ENCODE measurements at places on chromosomes 13 and 19. TPM values are rescaled to one million over a fixed set of nuclear protein-coding genes. Genes with fewer than 3 reads are reported as not detected.

- H3K4me3 ChIP-seq, result no peak overlapping the region
- peaks cover 5% of the 10 kb centered on the region for H3K27me3 ChIP-seq
- DNase-seq, result peak; percentile 20
- H3K4me1 ChIP-seq, result no peaks in the 10 kb centered on the region
- H3K36me3 ChIP-seq, result no peaks in the 10 kb centered on the region
Measured at GRCh38 chr19:43438291-43439031, 23.8 kb downstream of the TEX101 start.

- no peak overlapping the region for H3K27ac ChIP-seq
- H3K36me3 ChIP-seq, result no peaks in the 10 kb centered on the region
- DNase-seq, result no peak
- no peak overlapping the region for H3K4me3 ChIP-seq
- no peaks in the 10 kb centered on the region for H3K4me1 ChIP-seq
Measured at GRCh38 chr13:98072476-98072875, 70.4 kb upstream of the FARP1 start.

Gene RCBTB2
- 18.5 TPM for total RNA-seq

DNA sequence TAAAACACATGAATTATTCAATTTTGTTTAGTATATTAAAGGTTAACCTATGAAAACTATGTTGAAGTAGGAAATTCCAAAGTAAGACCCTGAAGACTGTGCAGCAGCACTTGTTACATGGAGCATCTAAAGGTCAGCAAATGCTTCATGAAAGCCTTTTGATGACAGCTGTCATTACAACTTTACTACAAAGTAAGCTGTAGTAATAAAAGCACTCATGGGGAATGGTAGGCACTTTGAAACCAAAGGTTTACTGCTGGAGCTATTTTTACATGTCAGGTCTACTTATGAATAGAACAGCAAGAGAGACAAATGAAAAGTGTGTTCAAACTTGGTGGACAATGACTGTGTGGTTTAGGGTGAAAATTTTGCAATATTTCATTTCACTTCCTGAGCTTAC is 672.5 kb upstream of the PCDH20 start:
- no peak for DNase-seq
- no peaks in the 10 kb centered on the region for H3K27me3 ChIP-seq
- no peak overlapping the region for H3K27ac ChIP-seq

DNA sequence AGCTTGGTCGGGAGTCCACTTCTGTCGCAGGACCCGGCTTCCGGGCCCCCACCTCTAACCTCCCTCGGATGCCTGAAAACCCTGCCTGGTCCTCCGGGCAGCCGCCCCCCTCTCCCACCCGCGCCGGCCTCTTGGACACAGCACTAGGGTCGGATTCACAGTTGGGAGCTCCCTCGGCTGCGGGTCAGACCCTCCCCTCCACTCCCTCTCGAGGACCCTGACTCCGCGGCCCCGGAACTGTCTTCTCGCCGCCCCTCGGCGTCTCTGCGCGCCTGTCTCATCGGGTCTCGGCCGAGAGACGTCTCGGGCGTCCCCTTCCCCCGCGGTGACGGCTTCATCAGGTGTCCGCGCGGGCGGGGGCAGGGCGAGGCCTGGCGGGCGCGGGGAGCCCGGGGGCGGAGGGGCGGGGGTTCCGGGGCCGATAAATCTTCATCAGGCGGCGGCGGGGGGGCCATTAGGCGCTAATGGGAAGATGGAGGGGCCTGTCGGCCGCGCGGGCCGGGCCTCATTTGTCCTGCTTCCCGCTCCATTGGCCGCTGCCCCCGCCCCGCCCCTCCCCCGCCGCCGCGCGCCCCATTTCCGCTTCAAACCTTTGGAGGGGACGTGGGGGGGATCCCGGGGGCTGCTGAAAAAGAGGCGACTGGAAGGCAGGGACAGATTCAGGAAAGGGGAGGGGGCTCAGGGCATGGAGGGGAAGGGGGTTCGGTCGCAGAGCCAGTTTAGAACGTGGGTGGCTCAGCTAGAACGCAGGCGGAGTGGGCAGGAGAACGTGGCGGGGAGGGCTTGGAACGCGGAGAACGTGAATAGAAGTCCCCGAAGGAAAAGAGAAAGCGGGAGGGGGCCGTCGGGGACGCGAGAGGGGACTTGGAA is 11.8 kb upstream of the ERFL start:
- H3K27me3 ChIP-seq, result peaks cover 57% of the 10 kb centered on the region
- peaks cover 3% of the 10 kb centered on the region for H3K4me1 ChIP-seq
- no peak overlapping the region for H3K27ac ChIP-seq
- peak overlapping the region; percentile 52 for H3K4me3 ChIP-seq

Gene ZNF576
- 10.3 TPM for total RNA-seq

DNA sequence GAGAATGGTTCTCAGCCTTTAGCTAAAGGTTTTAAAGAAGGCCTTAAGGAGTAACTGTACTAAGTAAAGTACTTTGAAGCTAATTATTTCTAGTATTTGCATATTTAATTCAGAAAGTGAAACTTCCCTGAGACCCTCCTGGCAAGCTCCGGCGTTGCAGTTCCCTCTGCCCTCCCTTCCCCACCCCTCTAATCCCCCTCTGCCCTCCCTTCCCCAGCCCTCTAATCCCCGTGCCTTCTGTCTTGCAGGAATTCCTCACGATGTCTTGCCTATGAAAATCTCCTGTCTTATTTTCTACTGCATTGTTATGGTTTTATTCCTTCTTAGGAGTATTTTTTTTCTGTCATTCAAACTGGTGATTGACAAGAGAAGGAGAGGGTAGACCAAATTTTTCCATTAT is 236.9 kb downstream of the COL4A1 start:
- no peaks in the 10 kb centered on the region for H3K27me3 ChIP-seq
- no peaks in the 10 kb centered on the region for H3K36me3 ChIP-seq
- no peak overlapping the region for H3K4me3 ChIP-seq
- DNase-seq, result no peak
- H3K4me1 ChIP-seq, result no peaks in the 10 kb centered on the region
- no peak overlapping the region for H3K27ac ChIP-seq

Gene MYPOP
- 14.8 TPM for total RNA-seq

DNA sequence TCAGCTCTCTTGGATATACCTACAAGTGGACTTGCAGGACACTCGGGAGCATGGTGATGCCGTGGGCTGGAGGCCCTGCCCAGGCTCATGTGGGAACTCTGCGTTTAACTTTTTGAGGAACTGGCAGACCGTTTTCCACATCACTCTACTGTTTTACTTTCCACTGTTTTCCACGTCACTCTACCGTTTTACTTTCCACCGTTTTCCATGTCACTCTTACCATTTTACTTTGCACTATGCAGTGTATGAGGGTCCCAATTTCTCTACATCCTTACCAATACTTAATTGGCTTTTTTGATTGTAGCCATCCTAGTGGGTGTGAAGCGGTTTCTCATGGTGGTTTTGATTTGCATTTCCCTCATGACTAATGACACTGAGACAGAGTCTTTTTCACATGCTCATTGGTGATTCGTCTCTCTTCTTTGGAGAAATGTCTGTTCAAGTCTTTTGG is 40.5 kb downstream of the GATAD2A start:
- H3K27me3 ChIP-seq, result no peaks in the 10 kb centered on the region
- peaks cover 30% of the 10 kb centered on the region for H3K4me1 ChIP-seq
- DNase-seq, result no peak
- H3K4me3 ChIP-seq, result no peak overlapping the region

GRCh38 chr13:108919036-108919907 is 289.9 kb downstream of the MYO16 start:
- H3K36me3 ChIP-seq, result no peaks in the 10 kb centered on the region
- no peaks in the 10 kb centered on the region for H3K27me3 ChIP-seq
- H3K4me1 ChIP-seq, result no peaks in the 10 kb centered on the region
- H3K27ac ChIP-seq, result no peak overlapping the region
- no peak overlapping the region for H3K4me3 ChIP-seq
- no peak for DNase-seq

- no peak for DNase-seq
- H3K27ac ChIP-seq, result no peak overlapping the region
- H3K4me3 ChIP-seq, result peak overlapping the region; percentile 59
- H3K36me3 ChIP-seq, result no peaks in the 10 kb centered on the region
Measured at GRCh38 chr19:19628501-19629134, 598 bp upstream of the LPAR2 start.

- H3K4me3 ChIP-seq, result no peak overlapping the region
- H3K27me3 ChIP-seq, result no peaks in the 10 kb centered on the region
- no peaks in the 10 kb centered on the region for H3K36me3 ChIP-seq
- no peak for DNase-seq
- H3K27ac ChIP-seq, result peak overlapping the region; percentile 85
- peaks cover 54% of the 10 kb centered on the region for H3K4me1 ChIP-seq
Measured at GRCh38 chr19:4367781-4368127, 24.4 kb downstream of the MPND start.

Gene SHISA7
- total RNA-seq, result not detected

DNA sequence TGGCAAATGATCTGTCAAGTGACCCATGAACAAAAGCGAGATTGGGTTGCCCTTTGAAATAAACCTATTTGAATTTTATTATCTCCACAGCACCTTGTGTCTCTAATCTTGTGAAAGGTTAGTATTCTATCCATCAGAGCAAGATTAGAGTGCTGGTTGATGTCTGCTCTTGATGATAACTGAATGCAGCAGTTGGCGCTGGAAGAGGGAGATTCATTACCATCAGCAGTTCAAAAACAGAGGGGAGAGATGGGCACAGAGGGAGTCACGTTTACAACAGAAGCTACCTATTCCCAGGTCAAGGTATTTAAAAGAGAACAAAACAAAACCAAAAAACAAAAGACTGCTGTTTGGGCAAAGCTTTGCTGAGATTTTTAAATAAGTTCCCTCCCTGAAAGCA is 588.1 kb downstream of the GPC6 start:
- H3K36me3 ChIP-seq, result no peaks in the 10 kb centered on the region
- no peaks in the 10 kb centered on the region for H3K27me3 ChIP-seq
- no peak for DNase-seq
- no peaks in the 10 kb centered on the region for H3K4me1 ChIP-seq

Gene CCDC70
- total RNA-seq, result not detected

DNA sequence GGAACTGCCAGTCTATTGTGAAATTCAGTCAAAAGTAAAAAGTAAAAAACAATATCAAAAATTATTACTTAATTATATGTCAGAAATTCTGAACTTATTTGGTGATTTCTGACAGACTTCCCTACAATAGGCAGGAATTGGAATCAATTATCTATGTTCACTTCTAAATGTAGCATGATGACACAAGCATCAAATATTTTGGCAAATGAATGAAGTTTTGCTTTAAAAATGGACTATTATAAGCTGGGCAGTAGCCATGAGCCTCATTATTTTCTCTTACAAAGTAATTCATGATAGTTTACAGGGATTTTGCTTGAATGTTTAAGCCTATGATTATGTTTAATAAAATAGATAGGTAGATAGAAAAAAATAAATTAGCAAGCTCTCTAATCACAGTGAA is 582.6 kb downstream of the SLITRK6 start:
- no peak overlapping the region for H3K4me3 ChIP-seq
- H3K4me1 ChIP-seq, result no peaks in the 10 kb centered on the region
- no peaks in the 10 kb centered on the region for H3K36me3 ChIP-seq
- H3K27ac ChIP-seq, result no peak overlapping the region
- DNase-seq, result no peak
- H3K27me3 ChIP-seq, result no peaks in the 10 kb centered on the region

Gene ZNF714
- 2.7 TPM for total RNA-seq

GRCh38 chr19:20662421-20663105 is 1.2 kb upstream of the ZNF626 start:
- H3K27ac ChIP-seq, result no peak overlapping the region
- no peaks in the 10 kb centered on the region for H3K27me3 ChIP-seq
- H3K4me3 ChIP-seq, result no peak overlapping the region
- H3K36me3 ChIP-seq, result peaks cover 15% of the 10 kb centered on the region

- H3K4me3 ChIP-seq, result no peak overlapping the region
- H3K27ac ChIP-seq, result no peak overlapping the region
- no peaks in the 10 kb centered on the region for H3K4me1 ChIP-seq
- H3K36me3 ChIP-seq, result peaks cover 2% of the 10 kb centered on the region
- H3K27me3 ChIP-seq, result no peaks in the 10 kb centered on the region
Measured at GRCh38 chr19:55694656-55695491, 19.8 kb downstream of the EPN1 start.

- H3K4me1 ChIP-seq, result no peaks in the 10 kb centered on the region
- H3K27ac ChIP-seq, result no peak overlapping the region
- no peak for DNase-seq
- no peak overlapping the region for H3K4me3 ChIP-seq
Measured at GRCh38 chr19:54888239-54888638, 14.2 kb downstream of the FCAR start.

DNA sequence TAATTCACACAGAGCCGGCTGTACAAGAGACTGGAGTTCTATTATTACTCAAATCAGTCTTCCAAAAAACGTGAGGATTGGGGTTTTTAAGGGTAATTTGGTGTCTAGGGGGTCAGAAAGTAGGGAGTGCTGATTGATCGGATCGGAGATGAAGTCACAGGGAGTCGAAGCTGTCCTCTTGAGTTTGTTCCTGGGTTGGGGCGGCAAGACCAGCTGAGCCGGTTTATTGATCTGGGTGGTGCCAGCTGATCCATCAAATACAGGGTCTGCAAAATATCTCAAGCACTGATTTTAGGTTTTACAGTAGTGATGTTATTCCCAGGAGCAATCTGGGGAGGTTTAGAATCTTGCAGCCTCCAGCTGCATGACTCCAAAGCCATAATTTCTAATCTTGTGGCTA is 262.7 kb downstream of the KCNRG start:
- H3K4me1 ChIP-seq, result no peaks in the 10 kb centered on the region
- H3K4me3 ChIP-seq, result no peak overlapping the region
- H3K27ac ChIP-seq, result no peak overlapping the region
- no peaks in the 10 kb centered on the region for H3K27me3 ChIP-seq

- no peaks in the 10 kb centered on the region for H3K4me1 ChIP-seq
- H3K36me3 ChIP-seq, result no peaks in the 10 kb centered on the region
- H3K4me3 ChIP-seq, result no peak overlapping the region
- H3K27me3 ChIP-seq, result no peaks in the 10 kb centered on the region
Measured at GRCh38 chr13:65653613-65654012, 1576.5 kb downstream of the PCDH9 start.

Gene TRPC4
- total RNA-seq, result 0.11 TPM

- H3K4me1 ChIP-seq, result peaks cover 5% of the 10 kb centered on the region
- DNase-seq, result no peak
- H3K27ac ChIP-seq, result no peak overlapping the region
- H3K27me3 ChIP-seq, result no peaks in the 10 kb centered on the region
- H3K4me3 ChIP-seq, result no peak overlapping the region
- no peaks in the 10 kb centered on the region for H3K36me3 ChIP-seq
Measured at GRCh38 chr19:49894879-49895565, 1.7 kb downstream of the IL4I1 start.

Gene BRCA2
- 0.11 TPM for total RNA-seq

- DNase-seq, result no peak
- no peaks in the 10 kb centered on the region for H3K4me1 ChIP-seq
- H3K27ac ChIP-seq, result no peak overlapping the region
- H3K27me3 ChIP-seq, result no peaks in the 10 kb centered on the region
- no peaks in the 10 kb centered on the region for H3K36me3 ChIP-seq
Measured at GRCh38 chr13:42478531-42479156, 95.3 kb upstream of the TNFSF11 start.

Gene CILP2
- not detected for total RNA-seq

- no peaks in the 10 kb centered on the region for H3K27me3 ChIP-seq
- H3K4me1 ChIP-seq, result no peaks in the 10 kb centered on the region
Measured at GRCh38 chr19:1189419-1189818, 15.4 kb upstream of the SBNO2 start.

GRCh38 chr13:103931331-103931845 is 865.2 kb upstream of the SLC10A2 start:
- no peak overlapping the region for H3K4me3 ChIP-seq
- no peak overlapping the region for H3K27ac ChIP-seq
- DNase-seq, result no peak
- H3K36me3 ChIP-seq, result no peaks in the 10 kb centered on the region
- no peaks in the 10 kb centered on the region for H3K27me3 ChIP-seq

Gene WDR18
- 19.5 TPM for total RNA-seq
